Islet precursor cell (in vitro differentiated cells): ENCODE measurements at places on chromosomes 4 and X.

GRCh38 chr4:100790836-100791615, 273.2 kb upstream of the EMCN start:
- DNase-seq = no peak

- no peak for DNase-seq
Observed at GRCh38 chrX:74405973-74406489, 15.3 kb upstream of the SLC16A2 start.

DNA sequence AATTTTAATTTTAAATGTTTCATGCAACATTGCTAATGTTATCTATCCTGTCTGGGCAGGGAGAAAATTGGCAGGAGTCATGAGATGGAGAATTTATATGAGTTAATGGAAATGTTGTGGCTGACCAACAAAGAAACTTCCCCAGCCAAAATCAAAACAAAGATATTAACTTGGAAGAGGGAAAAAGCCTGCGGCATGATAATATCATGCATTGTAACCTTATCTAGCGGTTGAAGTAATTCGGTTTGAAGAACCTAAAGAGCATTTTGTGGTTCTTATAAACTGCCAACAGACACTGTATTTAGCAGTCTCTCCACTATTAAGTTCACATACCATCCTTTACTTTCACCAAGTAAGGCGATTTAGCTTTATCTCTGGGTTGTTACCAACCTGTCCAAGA, 42.3 kb downstream of the DKK2 start:
- no peak for DNase-seq

GRCh38 chr4:163462556-163462955, 11.0 kb downstream of the TKTL2 start:
- DNase-seq = no peak

- no peak for DNase-seq
Observed at GRCh38 chrX:16695079-16695676, 17.3 kb downstream of the CTPS2 start.

DNA sequence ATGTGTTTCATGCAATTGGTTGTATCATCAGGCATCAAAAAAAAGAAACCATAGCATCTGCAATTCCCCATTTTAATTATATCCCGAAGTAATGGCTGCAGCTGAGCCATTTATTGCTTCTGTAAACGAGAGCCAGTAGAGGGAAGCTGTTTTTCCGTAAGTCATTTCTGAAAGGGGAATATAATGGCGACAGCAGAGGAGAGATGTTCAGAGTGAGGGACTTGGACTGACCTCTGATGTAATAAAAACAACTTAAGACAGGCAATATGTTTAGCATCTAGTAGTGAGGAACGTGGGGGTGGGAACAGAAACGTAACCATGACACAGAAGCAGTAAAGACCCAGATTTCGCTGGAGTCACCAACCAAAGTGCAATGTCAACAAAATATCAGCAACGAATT, 31.5 kb upstream of the NAA11 start:
- DNase-seq = no peak

DNA sequence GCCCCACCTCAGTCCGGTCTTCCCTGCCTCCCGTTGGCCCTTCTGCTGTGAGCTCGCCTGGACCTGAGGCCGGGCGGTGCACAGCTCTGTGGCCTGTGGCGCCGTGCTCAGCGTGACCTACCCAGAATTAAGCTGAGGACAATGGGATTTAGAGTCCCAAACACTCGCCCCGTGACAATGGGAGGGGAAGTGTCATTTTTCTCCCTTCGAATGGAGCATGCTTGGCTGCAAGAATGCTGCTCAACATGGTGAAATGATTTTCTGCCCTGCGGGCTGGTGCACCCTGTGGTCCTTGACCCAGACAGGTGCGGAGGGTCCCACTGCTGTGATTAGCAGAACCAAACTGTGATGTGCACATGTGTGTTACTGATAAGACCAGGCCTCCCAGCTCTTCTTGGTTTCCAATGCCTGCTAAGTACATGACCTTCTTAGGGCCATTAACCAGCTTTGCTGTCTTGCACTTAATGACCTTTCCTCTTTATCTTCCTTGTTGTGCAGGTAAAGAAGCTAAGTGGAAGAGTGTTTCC, 772 bp downstream of the EOLA1 start:
- DNase-seq = peak; percentile 58

- DNase-seq = no peak
Observed at GRCh38 chr4:161952382-161952781, 211.4 kb downstream of the FSTL5 start.

- no peak for DNase-seq
Observed at GRCh38 chrX:143306991-143307937, 210.0 kb downstream of the SPANXN3 start.

- DNase-seq = no peak
Observed at GRCh38 chr4:38106886-38107514, 146.8 kb downstream of the PTTG2 start.

- DNase-seq = no peak
Observed at GRCh38 chr4:124304941-124305340, 407.6 kb downstream of the ANKRD50 start.

DNA sequence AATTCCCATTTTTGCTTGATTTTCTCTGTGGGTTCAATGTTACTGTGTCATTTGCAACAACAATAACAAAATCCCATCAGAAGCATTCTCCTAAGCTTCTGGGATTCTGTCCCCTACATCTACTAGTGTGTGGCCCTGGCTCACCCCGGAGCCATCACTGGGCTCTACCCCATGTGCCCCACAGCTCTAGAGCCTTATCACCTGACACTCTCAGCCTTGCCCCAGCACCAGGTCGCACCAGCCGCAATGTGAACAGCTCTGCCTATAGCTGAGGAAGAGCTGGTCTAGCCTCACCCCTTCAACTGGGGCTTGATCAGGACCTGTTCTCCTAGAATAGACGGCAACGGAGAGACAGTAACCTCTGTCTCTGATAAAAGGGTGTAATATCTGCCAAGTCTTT, 161.7 kb downstream of the SHROOM3 start:
- DNase-seq = no peak

DNA sequence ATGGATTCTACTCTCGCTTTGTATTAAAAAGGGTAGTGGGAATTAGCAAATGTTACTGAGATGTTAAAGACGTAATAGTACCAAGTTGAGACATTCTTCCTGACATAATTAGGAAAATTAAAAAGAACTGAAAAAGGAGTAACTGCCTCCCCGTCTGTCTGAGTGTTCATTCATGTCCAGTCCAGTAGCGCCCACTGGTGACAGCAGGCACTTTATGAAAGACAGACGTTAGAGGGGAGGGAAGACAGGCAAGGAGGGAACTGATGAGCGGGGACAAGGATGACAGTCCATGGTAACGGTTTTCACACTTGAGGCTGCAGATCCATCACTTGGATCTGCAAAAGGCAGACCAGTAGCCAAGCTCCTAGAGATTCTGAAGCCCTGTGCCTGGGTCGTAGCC, 326.7 kb downstream of the STK32B start:
- no peak for DNase-seq

GRCh38 chr4:164725066-164725465, 28.9 kb upstream of the SMIM31 start:
- DNase-seq = no peak
